Brain (organoid and tissue), 16 donors: ENCODE measurements at places on chromosomes 1 and 21.

- DNase-seq, result no peak
Measured at GRCh38 chr1:24486331-24487065, 16.1 kb upstream of the RCAN3 start.

GRCh38 chr1:54347955-54348699 is 58.1 kb downstream of the SSBP3 start:
- no peak for DNase-seq

GRCh38 chr1:44390277-44390676 is 14.8 kb upstream of the RNF220 start:
- no peak for DNase-seq

DNA sequence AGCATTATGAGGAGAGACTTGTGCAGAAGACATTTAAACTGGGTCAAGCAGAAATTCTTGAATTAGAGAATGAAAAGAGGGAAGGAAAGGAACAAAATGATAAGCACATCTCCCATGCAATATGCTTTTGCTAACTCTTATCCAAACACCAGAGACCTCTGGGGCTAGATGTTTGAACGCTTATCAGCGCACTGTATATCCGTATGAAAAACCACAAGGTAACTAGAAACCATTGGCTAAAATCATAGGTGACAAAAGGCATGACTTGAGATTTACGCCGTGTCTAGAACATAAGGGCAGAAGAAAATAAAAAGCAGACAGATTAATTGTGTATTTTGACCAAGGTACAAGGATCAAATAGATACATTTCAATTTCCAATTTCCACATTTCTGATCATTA is 38.0 kb upstream of the TIAM1 start:
- DNase-seq, result no peak

- no peak for DNase-seq
Measured at GRCh38 chr21:26550326-26550725, 22.8 kb downstream of the CYYR1 start.

- peak; percentile 69 for DNase-seq
Measured at GRCh38 chr1:230548997-230549396, 93.3 kb upstream of the COG2 start.

DNA sequence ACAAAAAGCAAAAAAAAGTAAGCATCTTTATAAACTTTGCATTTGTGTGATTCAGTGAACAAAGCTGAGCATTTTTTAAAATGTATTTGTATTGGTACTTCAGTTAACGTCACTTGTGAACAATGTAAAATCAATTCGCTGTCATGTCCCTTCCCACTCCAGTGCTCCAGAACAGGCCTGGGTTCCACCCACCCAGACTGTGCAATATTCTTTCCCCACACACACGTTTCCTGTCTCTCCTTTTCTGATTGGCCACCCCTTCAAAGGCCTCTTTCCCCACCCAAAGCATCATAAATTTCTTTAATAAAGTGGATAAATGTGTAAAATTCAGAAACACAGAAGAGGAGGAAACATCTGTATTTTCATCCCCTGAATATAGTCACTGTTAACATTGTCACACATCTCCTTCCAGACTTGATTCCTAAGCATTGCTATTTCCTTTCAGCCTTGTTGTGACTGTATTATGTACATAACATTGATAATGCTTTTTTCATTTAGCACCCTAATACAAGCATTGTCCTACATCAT is 12.0 kb downstream of the CLEC20A start:
- no peak for DNase-seq

GRCh38 chr1:92817986-92818764 is 13.7 kb upstream of the RPL5 start:
- peak; percentile 3 for DNase-seq

DNA sequence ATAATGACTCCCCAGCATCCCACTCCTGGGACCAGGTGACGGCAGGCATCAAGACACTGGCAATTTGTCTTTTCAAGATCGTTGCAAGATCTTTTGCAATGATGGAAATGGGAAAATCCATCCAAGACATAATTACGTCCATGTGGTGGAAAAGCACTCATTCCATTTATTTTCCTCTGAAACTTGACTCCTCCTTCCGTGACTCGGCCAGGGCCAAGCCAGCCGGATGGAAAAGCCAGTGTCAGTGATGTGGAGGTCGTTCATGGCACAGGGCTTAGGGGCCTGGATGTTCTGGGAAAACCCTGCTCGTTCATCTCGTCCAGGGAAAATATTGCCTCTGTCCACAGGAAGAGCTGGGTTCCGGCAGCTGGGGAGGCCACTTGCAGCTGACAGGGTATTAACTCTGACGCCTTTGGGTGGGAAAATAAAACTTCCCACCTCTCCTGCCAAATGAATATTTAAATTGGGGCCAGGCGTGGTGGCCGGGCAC is 46.2 kb downstream of the C1orf198 start:
- no peak for DNase-seq

DNA sequence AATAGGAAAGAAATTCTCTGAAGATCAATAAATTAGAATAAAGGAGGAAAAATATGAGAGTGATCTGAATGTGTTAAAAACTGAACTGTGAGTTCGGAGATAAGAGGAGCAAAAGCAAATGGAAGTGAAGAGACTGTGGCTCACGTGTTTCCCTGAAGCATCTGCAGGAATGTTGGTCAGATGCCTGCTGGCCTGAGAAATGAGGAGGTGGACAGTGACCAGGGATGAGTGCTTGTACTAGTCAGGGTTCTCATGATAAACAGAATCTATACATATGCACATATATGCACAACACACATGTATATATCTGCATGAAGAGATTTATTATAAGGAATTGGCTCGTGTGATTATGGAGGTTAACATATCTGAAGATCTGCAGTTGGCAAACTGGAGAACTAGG is 103.4 kb upstream of the TIAM1 start:
- DNase-seq, result no peak

GRCh38 chr1:225817611-225818061 is 7.7 kb downstream of the EPHX1 start:
- DNase-seq, result peak; percentile 18

DNA sequence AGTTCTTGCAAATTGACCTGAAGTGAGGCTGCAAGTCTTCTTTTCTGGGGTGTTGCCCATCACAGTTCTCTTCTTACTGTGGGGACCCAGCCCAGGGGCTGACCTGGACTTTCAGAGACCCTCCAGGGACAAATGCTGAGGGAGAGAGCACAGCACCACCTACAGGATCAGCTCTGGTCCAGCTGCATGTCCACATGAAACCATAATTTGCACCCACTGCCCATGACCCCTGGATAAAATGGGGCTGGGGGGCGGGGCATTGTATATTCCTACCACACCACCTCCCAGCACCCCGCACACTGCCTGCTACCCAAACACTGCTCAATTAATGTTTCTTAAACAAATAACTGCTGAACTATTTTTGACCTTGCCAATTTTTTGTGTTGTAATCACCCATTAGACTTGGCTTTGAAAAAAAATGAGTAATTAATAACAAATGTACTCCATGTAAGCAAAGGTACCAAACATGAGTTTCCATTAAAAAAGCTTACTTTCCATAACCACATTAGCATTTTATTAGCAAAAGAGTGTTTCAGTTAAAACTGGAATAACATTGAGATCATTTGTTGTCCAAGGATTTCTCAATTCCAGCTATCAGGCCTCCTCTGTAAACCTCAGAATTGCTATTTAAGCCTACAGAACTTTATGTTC is 168.0 kb upstream of the RAB4A start:
- DNase-seq, result no peak

- DNase-seq, result peak; percentile 30
Measured at GRCh38 chr1:246398126-246398813, 108.8 kb downstream of the SMYD3 start.

- no peak for DNase-seq
Measured at GRCh38 chr1:1048765-1049164, 25.3 kb downstream of the RNF223 start.

- no peak for DNase-seq
Measured at GRCh38 chr1:170593173-170594011, 61.4 kb downstream of the GORAB start.

GRCh38 chr1:85473390-85473789 is 8.4 kb upstream of the DDAH1 start:
- DNase-seq, result no peak

DNA sequence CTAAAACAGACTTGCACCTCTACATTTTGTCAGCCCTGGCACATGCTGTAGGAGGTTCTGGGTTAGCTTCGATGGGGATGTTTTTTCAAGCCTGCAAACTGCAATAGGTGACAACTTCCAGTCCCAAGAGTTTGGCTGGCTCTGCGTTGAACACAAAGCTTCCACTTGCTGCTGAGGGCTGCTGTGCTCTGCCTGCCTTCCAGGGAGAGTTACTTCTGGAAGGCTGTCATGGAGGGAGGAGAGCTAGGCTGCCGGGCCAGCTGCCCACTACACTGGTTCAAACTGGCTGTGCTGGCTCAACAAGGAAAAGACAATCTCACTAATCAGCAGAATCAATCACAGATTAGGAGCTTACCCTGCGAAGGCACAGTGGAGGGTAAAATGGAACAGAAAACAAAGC is 46.7 kb upstream of the PPP2R5A start:
- no peak for DNase-seq

GRCh38 chr1:186210258-186210657 is 164.8 kb downstream of the TPR start:
- no peak for DNase-seq
